ENCODE measurements at places on chromosomes 7 and 10. TPM values are rescaled to one million over a fixed set of nuclear protein-coding genes. Genes with fewer than 3 reads are reported as not detected.

Gene SLC37A3
- 69.9 TPM for total RNA-seq

Gene HKDC1
- total RNA-seq, result 11.1 TPM

Gene GALNT17
- total RNA-seq, result 69.5 TPM

Gene MCM10
- total RNA-seq, result not detected

Gene OR2A5
- total RNA-seq, result not detected

Gene ADAM12
- total RNA-seq, result 1.5 TPM

Gene PPP1R17
- total RNA-seq, result not detected

GRCh38 chr7:155533827-155534690 is 12.3 kb downstream of the CNPY1 start:
- DNase-seq, result no peak

DNA sequence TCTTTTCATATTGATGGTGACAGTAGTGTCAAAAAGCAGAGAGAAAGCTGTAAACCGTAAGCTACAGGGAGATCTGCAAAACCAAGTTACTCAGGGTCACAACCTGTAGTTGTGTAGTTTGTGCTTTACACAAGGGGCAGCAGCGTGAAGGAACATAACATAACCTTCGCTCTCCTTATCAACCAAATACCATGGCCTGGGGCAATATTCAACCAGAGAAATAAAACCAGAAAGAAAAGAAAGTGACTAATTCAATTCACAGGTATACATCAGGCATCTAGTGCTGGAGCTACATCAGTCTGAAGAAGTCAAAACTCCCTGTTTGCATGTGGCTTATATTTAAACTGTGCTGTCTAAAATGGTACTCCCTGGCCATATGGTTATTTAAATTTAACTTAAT is 224.3 kb downstream of the TWIST1 start:
- DNase-seq, result no peak

DNA sequence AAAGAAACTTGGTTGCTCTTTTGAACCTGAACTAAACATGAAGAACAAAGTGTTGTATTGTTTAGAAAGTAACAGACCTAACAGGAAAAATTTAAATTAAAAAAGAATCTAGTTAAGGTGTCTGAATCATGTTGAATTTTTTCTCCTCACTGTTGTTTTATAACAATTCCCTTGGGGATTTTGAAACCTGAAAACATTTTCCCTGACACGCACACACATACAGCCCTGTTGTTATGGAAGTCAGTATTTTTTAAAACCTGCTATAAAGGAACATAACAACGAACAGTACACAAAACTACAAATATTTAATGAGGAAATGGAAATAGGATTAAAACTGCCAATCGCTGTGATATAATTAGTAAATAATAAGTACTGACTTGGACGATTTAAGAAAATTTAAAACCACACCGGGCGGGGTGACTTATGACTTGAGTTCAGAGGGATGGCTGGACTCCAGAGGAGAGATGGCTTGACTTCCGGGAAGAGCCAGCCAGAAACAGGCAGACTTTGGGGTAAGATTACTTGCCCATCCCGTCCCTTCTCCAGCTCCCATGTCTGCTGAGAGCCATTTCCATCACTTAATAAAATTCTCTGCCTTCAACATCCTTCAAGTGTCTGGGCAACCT is 16.2 kb upstream of the SPOCK2 start:
- no peak for DNase-seq

- DNase-seq, result no peak
These were observed 1.8 kb downstream of the TRPV6 start for GRCh38 chr7:142883571-142884285.

- DNase-seq, result no peak
These were observed 75.7 kb upstream of the CCDC71L start for GRCh38 chr7:106736508-106737201.

DNA sequence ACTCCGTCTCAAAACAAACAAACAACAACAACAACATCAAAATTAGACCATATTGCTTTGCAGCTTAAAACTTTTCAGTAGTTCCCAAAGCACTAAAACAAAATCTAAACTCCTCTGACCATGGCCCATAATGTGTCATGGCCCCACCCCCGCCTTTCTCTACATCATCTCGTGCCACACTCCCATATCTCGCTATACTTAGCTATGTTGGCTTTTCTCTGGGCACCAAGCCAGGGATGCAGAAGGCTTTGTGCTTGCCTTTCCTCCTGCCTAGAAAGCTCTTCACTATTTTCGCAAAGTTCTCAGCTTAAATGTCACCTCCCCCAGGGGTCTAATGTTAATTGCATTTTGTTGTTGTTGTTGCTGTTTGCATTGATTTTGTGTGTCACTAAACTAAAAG is 15.1 kb upstream of the SLC16A12 start:
- no peak for DNase-seq

GRCh38 chr10:79046741-79047583 is 21.8 kb upstream of the ZMIZ1 start:
- DNase-seq, result no peak

GRCh38 chr7:104445393-104445792 is 117.0 kb downstream of the LHFPL3 start:
- DNase-seq, result no peak

GRCh38 chr7:106175507-106175906 is 63.4 kb upstream of the SYPL1 start:
- DNase-seq, result no peak

DNA sequence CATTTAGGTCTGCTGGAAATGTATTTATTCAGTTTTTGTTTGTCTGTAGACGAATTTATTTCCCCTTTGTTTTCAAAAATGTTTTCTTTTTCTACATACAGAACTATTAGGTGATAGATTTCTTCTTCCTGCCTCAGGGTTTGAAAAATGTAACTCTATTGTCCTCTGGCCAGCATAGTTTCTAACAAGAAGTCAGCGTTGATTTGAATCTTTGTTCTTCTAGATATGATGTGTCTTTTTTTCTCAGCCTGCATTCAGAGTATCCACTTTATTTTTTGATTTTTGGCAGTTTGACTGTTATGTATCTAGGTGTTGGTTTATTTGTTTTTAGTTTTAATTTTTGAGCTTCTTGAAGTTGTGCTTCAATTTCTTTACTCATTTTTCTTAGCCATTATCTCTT is 7.5 kb upstream of the OR2F1 start:
- DNase-seq, result no peak

DNA sequence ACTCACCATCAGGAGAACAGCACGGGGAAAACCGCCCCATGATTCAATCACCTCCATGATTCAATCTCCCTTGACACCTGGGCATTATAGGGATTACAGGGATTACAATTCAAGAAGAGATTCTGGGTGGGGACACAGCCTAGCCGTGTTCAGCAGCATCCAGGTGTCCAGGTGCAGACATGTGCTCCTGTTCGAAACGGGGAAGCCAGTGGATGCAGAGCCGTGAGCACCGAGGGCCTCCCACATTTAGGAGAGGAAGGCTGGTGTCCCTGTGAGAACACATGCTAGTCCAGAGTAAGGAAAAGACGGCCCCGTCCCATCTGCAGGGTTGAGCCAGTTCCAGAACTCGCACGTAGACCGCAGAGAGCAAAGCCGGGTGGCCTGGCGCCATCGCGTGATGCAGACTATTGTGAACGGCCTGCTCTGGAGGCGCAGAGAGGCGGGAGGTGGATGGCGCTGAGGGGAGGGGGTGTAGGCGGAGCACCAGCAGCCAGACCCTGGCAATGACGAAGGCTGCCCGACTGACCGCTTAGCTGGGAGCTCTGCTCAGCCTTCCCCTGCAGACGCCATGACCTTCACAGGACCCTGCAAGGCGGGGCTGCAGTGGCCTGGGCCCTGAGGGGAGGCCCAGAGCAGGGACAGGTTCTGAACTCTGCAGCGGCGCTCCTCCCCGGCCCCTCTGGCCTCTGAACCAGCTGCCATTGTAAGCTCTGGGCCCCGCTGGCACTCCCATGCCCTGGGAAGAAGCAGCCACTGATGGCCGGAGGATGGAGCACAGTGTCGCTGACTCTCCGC is 141.6 kb upstream of the TCERG1L start:
- DNase-seq, result no peak

GRCh38 chr10:23238015-23238414 is 45.9 kb downstream of the PTF1A start:
- DNase-seq, result no peak

DNA sequence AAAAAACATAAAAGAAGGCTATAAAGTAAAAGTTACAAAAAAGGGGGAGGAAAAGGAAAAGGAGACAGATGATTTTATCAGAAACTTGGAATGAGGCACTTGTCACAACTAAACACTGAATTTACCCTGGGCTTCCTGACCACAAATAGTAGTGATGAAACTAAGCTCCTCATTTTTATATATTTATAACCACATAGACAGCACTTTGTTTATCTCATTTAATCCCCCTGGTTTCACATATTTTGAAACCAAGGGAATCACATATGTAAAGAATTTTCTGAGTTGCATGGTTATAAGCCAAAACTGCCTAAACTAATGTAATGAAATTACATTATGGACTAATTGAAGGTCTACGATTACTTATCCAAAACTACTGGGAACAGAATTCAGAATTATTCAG is 39.6 kb upstream of the MET start:
- DNase-seq, result no peak

GRCh38 chr10:102714621-102715455 is at the start of gene SFXN2:
Gene SFXN2 (plus strand): TSS chr10:102714636. CDS start chr10:102726637, 12,001 bp downstream.
- no peak for DNase-seq

- DNase-seq, result no peak
These were observed 81.9 kb upstream of the DNAAF5 start for GRCh38 chr7:644381-645305.

Data from tibial nerve (tissue), 4 donors.